ENCODE measurements at places on chromosomes 1 and 21. TPM values are rescaled to one million over a fixed set of nuclear protein-coding genes. Genes with fewer than 3 reads are reported as not detected.

Gene BATF3
- total RNA-seq = 2.0 TPM

Gene PDC
- not detected for total RNA-seq

Gene SPATA21
- not detected for total RNA-seq

Gene SDC3
- 98.1 TPM for total RNA-seq

Gene RAB3B
- total RNA-seq = 12.5 TPM

Measured in temporal lobe (tissue), 4 donors.